Thoracic aorta (tissue), 2 donors: ENCODE measurements at places on chromosomes 12 and 14.

DNA sequence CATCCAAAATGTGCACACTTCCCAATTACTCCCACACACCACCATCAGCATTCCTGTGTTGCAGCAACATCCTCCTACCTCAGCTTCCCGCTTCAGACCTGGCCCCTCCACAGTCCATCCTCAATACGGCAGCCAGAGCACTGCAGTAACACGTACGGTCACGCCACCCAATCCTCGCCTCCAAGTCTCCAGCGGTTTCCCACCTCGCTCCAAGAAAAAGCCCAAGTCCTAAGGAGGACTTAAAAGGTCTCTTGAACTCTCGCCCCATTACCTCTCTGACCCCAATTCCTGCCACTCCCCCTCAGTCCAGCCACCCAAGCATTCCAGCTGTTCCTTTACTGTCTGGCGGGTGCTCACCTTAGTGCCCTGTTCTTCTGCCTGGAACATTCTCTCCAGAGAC is 12.0 kb downstream of the FBXO21 start:
- H3K36me3 ChIP-seq: peaks cover 34% of the 10 kb centered on the region
- no peak for DNase-seq
- H3K27ac ChIP-seq: no peak overlapping the region
- H3K4me3 ChIP-seq: no peak overlapping the region

DNA sequence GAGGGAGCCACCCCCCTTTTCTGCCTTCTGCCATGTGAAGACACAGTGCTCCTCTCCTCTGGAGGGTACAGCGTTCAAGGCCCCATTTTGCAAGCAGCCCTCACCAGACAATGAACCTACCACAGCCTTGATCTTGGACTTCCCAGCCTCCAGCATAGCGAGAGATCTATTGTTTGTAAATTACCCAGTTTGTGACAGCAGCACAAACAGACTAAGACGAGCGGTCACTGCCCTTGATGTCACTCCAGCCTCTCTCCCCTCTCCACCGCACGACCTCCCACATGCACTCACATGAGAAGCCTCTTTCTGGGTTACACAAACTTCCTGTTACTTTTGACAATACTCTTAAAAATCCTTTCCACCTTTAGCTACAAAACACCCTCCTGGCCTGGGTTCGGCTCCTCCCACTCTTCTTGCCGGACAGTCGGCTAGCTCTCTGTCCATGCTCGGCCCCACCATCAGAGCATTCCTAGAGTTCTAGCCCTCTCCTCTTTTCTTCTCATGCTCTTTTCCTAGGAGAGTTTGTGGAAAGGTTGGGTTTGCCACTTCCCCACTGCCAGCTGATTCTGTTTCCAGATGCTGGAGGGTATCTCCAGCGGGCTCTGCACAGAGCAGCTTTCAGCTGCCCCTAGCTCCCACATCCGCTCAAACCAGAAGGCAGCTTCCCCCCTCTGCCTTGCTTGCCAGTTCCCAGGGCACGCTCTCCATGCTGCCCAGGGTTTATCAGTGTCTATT is 124.3 kb downstream of the FOXN3 start:
- H3K27me3 ChIP-seq: no peaks in the 10 kb centered on the region
- no peak overlapping the region for H3K4me3 ChIP-seq
- peaks cover 44% of the 10 kb centered on the region for H3K4me1 ChIP-seq
- DNase-seq: no peak

- peak overlapping the region; percentile 27 for H3K27ac ChIP-seq
- H3K27me3 ChIP-seq: no peaks in the 10 kb centered on the region
- H3K4me3 ChIP-seq: no peak overlapping the region
- DNase-seq: no peak
- H3K36me3 ChIP-seq: no peaks in the 10 kb centered on the region
Measured at GRCh38 chr12:123441523-123442164, 5.2 kb upstream of the RILPL2 start.

GRCh38 chr12:115944837-115945490 is 332.5 kb downstream of the MED13L start:
- H3K27me3 ChIP-seq: no peaks in the 10 kb centered on the region
- no peak overlapping the region for H3K4me3 ChIP-seq
- H3K27ac ChIP-seq: no peak overlapping the region
- DNase-seq: no peak

DNA sequence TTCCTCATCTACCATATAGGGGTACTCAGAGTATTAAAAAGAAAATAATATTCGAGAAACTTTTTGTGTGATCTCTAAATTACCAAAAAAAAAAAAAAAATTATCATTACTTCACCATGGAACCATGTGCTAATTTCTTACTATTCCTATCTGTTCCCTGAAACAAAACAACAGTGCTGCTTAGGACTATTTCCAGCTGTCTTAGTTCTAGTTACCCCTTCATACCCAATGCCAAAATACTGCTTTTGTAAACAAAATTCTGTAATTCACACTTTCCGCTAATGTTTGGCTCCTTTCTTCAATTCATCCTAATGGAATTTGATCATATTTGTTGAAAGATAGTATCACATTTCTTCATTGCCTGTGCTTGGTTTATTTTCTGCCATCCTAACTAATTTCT is 470.2 kb downstream of the BTG1 start:
- no peak for DNase-seq
- H3K27ac ChIP-seq: no peak overlapping the region
- no peaks in the 10 kb centered on the region for H3K4me1 ChIP-seq
- H3K27me3 ChIP-seq: no peaks in the 10 kb centered on the region
- H3K4me3 ChIP-seq: no peak overlapping the region
- no peaks in the 10 kb centered on the region for H3K36me3 ChIP-seq

- H3K4me3 ChIP-seq: no peak overlapping the region
- no peaks in the 10 kb centered on the region for H3K27me3 ChIP-seq
- peaks cover 38% of the 10 kb centered on the region for H3K4me1 ChIP-seq
- peak overlapping the region; percentile 89 for H3K27ac ChIP-seq
- no peak for DNase-seq
Measured at GRCh38 chr14:90677484-90678050, 138.7 kb downstream of the TTC7B start.

DNA sequence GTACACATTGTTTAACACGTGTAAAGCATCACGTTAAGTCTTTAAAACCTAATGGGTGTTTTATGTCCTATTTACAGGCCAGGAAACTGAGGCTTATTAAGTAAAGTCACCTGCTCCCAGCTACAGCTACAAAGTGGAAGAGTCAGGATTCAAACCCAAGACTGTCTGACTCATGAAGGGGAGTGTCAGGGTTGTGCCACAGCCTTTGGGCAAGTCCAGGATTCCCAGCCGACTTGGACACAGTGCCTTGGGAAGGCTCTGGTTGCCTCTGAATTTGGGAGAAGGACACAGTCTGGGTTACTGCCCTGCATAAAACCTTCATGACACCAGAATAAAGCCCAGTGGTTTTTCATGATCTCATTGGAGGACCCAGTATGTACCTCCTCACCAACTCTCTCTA is 7.3 kb downstream of the RNU4-2 start:
- H3K36me3 ChIP-seq: no peaks in the 10 kb centered on the region
- no peak overlapping the region for H3K27ac ChIP-seq
- H3K4me3 ChIP-seq: no peak overlapping the region
- H3K4me1 ChIP-seq: no peaks in the 10 kb centered on the region

- peaks cover 6% of the 10 kb centered on the region for H3K36me3 ChIP-seq
- peak overlapping the region; percentile 81 for H3K4me3 ChIP-seq
- peak overlapping the region; percentile 94 for H3K27ac ChIP-seq
- H3K27me3 ChIP-seq: no peaks in the 10 kb centered on the region
- no peak for DNase-seq
- H3K4me1 ChIP-seq: peaks cover 15% of the 10 kb centered on the region
Measured at GRCh38 chr14:22929961-22930364, 787 bp upstream of the PRMT5 start.

DNA sequence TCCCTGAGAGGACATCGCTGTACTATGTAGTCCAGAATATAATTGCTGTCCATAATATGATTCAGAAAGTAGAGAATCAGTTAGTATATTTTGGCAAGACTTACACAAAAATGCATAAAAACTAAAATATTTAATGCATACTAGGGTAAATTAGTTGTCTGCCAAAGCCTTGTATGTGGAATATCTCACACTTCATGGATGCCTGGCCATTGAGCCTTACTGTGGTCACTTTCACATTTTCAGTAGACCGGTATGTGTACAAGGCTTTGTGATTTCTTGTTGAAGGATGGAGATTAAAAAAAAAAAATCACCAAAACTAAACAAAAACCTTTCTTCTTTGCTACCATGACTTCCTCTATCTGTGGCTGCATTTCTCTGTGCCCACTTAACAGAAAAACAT is 197.3 kb upstream of the DDHD1 start:
- no peaks in the 10 kb centered on the region for H3K36me3 ChIP-seq
- H3K27ac ChIP-seq: no peak overlapping the region
- H3K4me3 ChIP-seq: no peak overlapping the region
- H3K4me1 ChIP-seq: no peaks in the 10 kb centered on the region

GRCh38 chr12:54431911-54432814 is 13.1 kb upstream of the ITGA5 start:
- no peaks in the 10 kb centered on the region for H3K36me3 ChIP-seq
- DNase-seq: peak; percentile 83
- peaks cover 39% of the 10 kb centered on the region for H3K4me1 ChIP-seq
- H3K4me3 ChIP-seq: peak overlapping the region; percentile 25
- no peaks in the 10 kb centered on the region for H3K27me3 ChIP-seq

- no peaks in the 10 kb centered on the region for H3K36me3 ChIP-seq
- H3K4me1 ChIP-seq: peaks cover 54% of the 10 kb centered on the region
- H3K4me3 ChIP-seq: no peak overlapping the region
- DNase-seq: no peak
- H3K27me3 ChIP-seq: no peaks in the 10 kb centered on the region
Measured at GRCh38 chr12:26010293-26010821, 51.9 kb downstream of the RASSF8 start.

DNA sequence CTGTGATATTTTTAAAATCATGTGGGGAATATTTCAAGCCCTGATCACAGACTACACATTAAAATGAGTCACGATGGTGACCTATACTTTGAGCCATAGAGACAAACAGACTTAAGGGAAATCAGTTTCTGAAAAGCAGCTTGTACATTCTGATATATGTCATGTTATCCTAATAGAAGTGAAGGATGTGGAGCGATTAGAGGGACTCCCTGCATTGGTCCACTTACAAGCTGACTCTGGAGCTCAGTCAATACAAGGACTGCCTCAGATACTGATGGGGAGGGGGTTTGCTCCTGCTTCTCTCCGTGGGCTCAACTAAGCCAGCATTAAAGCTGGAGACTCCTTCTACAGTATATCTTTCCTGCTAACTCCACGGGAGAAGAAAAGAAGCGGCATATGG is 173.5 kb downstream of the ALG10B start:
- no peaks in the 10 kb centered on the region for H3K27me3 ChIP-seq
- no peak overlapping the region for H3K4me3 ChIP-seq
- no peaks in the 10 kb centered on the region for H3K36me3 ChIP-seq
- DNase-seq: no peak
- H3K27ac ChIP-seq: no peak overlapping the region

DNA sequence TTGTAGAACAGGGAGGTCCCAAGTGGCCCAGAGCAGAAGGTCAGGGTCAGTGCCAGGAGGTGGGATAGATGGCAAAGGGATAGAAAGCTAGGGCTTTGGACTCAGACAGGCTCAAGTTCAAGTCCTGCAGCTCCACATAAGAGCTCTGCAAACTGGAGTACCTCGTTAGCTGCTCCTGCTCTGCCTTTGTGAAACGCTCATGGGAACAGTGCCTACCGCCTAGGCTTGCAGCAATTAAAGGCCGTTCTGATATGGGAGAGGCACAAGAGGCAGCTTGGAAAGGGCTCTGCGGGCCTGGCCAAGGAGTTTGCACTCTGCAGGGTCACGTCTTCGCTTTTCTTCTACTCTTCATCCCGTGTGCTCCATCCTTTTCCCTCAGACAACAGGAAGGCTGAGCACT is 54.1 kb downstream of the MAP1LC3B2 start:
- no peaks in the 10 kb centered on the region for H3K27me3 ChIP-seq
- H3K4me3 ChIP-seq: no peak overlapping the region
